ENCODE measurements at places on chromosomes 12 and 14.

- no peak for DNase-seq
Observed at GRCh38 chr12:98222135-98222534, 293.3 kb upstream of the TMPO start.

- DNase-seq = no peak
Observed at GRCh38 chr12:25838007-25838406, 120.5 kb upstream of the RASSF8 start.

DNA sequence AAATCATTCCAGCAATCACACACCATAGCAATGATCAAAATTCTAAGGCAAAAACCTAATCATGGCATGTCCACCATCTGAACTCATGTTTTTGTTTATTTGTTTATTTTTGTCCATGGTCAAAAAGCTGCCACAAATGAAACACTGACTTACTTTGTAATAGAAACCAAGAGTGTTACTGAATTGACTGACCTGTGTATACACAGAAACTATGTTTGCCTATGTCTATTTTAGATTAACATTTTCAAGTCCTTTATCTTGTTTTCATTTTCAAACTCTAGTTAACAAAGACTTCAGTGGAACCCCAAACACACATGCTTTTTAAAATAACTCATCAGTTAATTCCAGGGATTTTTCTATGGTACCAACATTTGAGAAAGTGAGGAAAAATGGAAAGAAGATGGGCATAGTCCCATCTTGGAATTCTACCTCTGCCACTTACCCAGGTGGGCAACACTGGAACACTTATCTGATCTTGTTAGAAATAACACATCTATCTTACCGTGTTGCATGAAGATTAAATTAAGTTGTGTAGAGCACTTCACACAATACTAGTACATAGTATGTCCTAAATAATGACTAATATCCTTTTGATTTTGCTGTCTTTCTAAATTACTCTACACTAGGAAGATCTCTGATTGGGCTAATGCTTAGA lies 6.4 kb downstream of the LUM start:
- no peak for DNase-seq

- no peak for DNase-seq
Observed at GRCh38 chr14:63710497-63710896, 17.4 kb downstream of the SGPP1 start.

DNA sequence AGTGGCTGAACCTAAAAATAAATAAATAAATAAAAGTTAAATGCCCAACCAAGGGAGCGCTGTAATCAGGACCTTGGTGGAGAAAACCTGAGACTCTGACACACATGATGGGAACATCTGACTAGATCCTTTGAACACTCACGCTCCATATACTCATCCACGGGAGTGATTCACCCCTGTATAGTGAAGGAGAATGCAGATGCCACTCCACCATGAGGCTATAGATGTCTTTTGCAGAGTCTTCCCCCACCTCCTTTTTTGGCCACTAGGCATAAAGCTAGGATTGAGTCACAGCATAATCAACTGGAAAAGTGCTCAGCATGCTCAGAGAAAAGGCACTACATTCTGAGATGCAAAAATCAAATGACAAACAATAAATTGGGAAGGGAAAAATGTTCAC lies 19.0 kb downstream of the ADAM20 start:
- DNase-seq = no peak

GRCh38 chr14:99838639-99839134 lies 45.5 kb downstream of the EML1 start:
- DNase-seq = no peak
